Glutamatergic neuron (in vitro differentiated cells): ENCODE measurements at places on chromosomes 6 and 20. TPM values are rescaled to one million over a fixed set of nuclear protein-coding genes. Genes with fewer than 3 reads are reported as not detected.

GRCh38 chr20:22700367-22700766 lies 116.0 kb upstream of the FOXA2 start:
- DNase-seq = no peak

- no peak for DNase-seq
These were observed 11.8 kb downstream of the CST7 start for GRCh38 chr20:24960861-24961260.

The TMEM217 gene
- not detected for total RNA-seq

The ADGRF5 gene
- 0.37 TPM for total RNA-seq

GRCh38 chr6:157323255-157323965 lies at the start of gene TMEM242:
TSS of gene TMEM242 (minus strand) at chr6:157323519. CDS start at chr6:157323499, 20 bp downstream.
- peak; percentile 94 for DNase-seq

GRCh38 chr6:16205377-16206144 lies 32.8 kb upstream of the GMPR start:
- peak; percentile 32 for DNase-seq

GRCh38 chr20:4490606-4491280 lies 231.0 kb upstream of the PRND start:
- no peak for DNase-seq

DNA sequence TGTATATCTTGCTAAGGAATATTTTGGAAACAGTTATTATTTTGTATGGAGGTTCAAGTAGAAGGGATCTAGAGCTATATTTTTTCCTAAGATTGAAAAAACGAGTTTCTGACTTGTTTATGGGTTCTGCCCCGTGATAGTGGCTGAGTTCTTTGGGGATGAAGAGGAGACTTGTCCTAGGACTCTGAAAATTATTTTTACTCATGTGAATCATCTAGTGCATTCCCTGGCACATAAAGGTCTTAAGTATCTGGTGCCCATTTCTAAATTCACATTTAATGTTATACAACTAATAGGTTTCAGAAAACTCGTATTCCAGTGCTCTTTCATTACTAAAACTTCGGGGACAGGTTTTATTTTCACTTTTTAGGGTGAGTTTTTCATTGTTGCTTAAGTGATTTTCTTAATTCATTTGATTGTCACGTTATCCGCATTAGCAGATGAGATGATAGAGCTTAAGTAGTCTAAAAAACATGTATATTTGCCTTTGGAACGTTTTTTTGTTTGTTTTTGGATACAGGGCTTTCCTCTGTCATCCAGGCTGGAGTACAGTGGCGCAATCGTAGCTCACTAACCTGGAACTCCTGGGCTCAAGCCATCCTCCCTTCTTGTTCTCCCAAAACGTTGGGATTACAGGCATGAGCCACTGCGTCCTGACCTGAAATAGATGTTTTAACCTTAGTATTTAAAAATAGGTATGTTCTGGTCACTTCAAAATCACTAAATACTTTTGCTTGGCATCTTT lies 2.1 kb downstream of the NFYA start:
- no peak for DNase-seq

The COL11A2 gene
- total RNA-seq = 3.8 TPM

DNA sequence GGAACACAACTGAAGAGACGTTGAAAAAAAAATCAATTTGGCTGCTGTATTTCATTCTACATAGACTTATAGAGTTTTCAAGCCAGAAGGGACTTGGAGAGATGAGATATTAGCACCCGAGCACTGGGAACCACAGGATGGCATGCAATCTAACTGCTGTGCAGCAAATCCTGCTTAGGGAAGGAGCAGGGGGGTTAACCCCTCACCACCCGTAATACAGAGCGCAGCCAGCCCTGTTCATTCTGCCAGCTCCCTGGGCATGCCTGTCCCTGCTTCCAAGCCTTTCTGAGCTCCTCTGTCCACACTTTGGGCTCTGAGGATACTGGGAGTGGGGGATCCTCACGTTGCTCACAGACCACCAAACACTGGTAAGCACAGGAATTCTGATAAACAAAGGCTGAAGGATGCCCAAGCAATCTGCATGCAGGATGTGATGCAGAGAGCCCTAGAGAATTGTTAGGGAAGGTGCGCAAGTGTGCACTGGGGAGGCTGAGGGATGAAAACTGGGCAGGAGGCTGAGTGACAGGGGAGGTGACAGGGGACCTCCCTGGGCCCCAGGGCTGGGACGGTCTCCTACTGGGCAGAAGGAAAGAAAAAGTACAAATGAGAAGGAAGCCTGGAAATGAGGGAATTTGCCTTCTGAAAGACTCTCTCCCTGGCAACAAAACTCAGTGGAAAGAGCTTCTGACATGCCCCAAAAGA lies 34.0 kb downstream of the CPNE5 start:
- no peak for DNase-seq

The TINAG gene
- not detected for total RNA-seq

- DNase-seq = no peak
These were observed 26.4 kb upstream of the ADGRG6 start for GRCh38 chr6:142275236-142276006.
